ENCODE measurements at places on chromosomes 11 and 22.

- DNase-seq, result no peak
Measured at GRCh38 chr11:61551634-61552033, 29.2 kb downstream of the SYT7 start.

DNA sequence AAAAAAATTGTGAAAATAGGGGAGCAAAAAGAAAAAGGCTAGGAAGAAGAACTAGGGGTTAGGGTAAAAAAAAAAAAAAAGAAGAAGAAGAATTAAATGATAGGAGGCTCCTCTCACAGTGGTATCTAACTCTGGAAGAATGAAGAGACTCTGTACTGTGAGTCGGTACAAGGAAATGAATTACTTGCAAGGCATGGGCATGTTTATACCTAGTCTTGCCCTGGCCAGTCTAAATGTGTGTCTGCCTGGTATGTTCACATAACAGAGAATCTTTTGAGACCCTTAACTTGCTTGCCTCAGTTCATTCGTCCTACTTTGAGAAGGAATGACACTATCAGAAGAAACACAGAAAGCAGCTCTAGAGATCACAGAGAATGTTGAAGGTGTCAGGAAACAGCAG, 159.6 kb downstream of the SWAP70 start:
- no peak for DNase-seq

- no peak for DNase-seq
Measured at GRCh38 chr11:63352144-63352543, 17.4 kb upstream of the SLC22A9 start.

- DNase-seq, result no peak
Measured at GRCh38 chr11:60863550-60864521, 3.5 kb upstream of the ZP1 start.

DNA sequence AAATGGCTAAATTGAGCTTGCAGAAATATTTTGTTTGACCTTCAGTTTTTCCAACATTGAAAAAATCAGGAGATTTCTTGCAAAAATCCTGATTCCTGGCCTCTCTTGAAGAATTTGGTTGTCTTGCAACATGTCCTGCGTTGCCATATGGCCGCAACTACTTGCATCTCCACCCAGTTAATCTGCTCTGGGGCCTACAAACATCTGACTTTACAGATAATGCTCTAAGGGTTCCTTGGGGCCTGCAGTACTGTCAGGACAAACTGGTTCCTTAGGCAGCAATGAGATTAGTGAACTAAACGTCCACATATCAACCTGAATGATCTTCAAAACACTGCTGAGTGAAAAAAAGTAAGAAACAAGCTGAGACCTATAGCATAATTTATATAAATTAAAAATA, 36.6 kb upstream of the FEZ1 start:
- no peak for DNase-seq

DNA sequence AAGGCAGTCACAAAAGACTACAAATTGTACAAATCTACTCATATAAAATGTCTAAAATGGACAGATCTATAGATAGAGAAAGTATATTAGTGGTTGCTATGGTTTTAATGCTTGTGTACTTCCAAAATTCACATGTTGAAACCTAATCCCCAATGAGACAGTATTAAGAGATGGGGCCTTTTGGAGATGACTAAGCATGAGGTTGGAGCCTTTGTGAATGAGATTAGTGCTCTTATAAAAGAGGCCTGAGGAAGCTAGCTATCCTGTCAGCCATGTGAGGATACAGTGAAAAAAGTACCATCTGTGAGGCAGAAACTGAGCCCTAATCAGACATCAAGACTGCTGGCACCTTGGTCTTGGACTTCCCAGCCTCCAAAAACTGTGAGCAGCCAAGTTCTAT, 82.6 kb downstream of the CYP2R1 start:
- DNase-seq, result no peak

DNA sequence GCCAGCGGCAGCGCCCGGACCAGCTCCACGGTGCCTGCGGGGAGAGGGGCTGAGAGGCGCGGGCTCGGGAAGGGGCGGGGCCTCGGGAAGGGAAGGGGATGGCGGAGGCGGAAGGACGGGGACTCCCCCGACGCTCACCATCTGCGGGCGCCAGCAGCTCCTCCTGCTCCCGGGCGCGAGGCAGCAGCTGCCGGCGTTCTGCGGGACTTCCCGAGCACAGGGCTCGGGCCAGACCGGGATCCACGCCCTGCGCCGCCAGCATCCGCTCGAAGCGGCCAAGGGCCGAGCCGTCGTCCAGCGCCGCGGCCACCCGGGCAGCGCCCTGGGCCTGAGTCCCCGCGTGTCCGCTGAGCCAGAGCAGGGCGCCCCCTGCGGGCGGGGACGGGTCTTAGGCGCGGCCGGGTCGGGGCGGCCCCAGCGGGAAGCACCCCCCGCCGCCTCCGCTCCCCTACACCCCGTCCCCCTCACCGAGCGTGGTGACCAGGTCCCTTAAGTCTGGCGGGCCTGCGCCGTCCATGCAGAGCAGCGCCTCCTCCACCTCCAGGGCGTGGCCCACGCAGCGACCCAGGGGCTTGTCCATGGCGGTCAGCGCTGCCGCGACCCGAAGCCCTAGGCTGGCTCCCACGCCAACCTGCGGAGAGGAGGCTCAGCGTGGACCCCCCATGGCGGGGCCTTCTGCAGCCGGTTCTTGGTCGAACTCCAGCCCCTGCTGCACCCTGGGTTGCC, 873 bp upstream of the SCO2 start:
- DNase-seq, result peak; percentile 66
